ENCODE measurements at places on chromosomes 1 and 21.

DNA sequence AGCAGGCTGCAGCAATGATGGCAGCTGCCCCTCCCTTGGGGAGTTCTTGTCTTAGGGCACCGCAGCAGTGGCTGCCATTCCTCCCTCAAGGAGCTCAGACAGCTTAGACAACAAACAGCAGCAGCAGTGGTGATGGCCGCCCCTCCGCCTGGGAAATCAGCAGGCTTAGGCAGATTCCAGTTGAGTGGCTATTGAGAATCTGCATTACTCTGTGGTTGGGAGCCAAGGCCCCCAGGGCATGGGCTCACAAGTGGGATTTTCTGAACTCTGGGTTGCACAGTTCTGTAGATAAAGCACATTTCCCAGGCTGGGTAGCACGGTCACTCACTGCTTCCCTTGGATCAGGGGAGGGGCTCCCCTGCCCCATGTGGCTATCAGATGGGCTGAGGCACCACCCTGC lies 1280.7 kb upstream of the TMPRSS15 start:
- no peaks in the 10 kb centered on the region for H3K4me1 ChIP-seq
- no peaks in the 10 kb centered on the region for H3K36me3 ChIP-seq
- no peak for DNase-seq
- no peak overlapping the region for H3K4me3 ChIP-seq

- H3K27ac ChIP-seq = no peak overlapping the region
- H3K4me3 ChIP-seq = no peak overlapping the region
- H3K36me3 ChIP-seq = peaks cover 30% of the 10 kb centered on the region
- H3K4me1 ChIP-seq = peaks cover 27% of the 10 kb centered on the region
Observed at GRCh38 chr1:160855181-160855981, 7.3 kb downstream of the CD244 start.

DNA sequence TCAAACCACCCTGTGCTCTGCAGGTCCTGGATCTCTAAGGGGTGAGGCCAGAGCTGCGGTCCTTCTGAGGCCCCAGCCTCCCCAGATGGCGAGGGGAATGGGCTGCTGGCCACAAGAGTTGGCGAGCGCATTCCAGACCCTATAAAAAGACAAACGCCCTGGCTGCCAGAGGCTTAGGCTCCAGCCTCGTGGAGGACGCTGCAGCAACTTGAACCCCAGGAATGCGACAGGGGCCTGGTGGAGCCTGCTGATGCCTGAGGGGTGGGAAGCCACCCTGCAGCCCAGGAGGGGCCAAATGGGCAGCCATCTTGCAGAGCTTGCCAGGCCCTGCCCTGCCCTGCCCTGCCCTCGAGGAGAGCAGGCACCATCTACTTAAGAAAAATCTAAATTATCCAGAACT lies 8.6 kb downstream of the CACNA1S start:
- no peak for DNase-seq
- H3K4me3 ChIP-seq = no peak overlapping the region
- H3K27me3 ChIP-seq = no peaks in the 10 kb centered on the region
- no peaks in the 10 kb centered on the region for H3K4me1 ChIP-seq

- no peaks in the 10 kb centered on the region for H3K27me3 ChIP-seq
- H3K4me1 ChIP-seq = peaks cover 2% of the 10 kb centered on the region
Observed at GRCh38 chr1:87346130-87346814, 17.6 kb downstream of the LMO4 start.

- H3K27me3 ChIP-seq = no peaks in the 10 kb centered on the region
- H3K36me3 ChIP-seq = no peaks in the 10 kb centered on the region
- no peak overlapping the region for H3K4me3 ChIP-seq
Observed at GRCh38 chr1:208088319-208088718, 155.9 kb downstream of the PLXNA2 start.

- no peak overlapping the region for H3K4me3 ChIP-seq
- peaks cover 24% of the 10 kb centered on the region for H3K36me3 ChIP-seq
- H3K4me1 ChIP-seq = peaks cover 11% of the 10 kb centered on the region
- no peaks in the 10 kb centered on the region for H3K27me3 ChIP-seq
- no peak for DNase-seq
- no peak overlapping the region for H3K27ac ChIP-seq
Observed at GRCh38 chr1:211781260-211781659, 49.3 kb downstream of the LPGAT1 start.

DNA sequence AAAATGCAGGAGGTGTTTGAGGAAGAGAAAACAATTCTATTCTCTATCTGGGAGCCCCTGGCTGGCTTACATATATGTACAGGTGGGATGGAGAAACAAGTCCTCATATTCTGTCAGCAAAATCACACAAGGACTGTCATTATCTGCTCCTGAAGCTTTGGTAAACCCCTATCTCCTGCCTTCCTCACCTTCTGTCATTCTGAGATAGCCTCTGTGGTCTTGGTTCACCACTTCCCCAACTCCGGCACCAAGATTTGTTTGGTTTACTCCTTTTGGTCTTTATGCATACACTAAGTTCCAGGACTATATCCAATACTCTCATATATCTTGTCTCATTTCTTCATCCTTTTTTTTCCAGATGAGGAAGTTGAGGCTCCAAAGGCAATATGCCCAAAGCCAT lies 551.1 kb downstream of the PLPP3 start:
- H3K27me3 ChIP-seq = no peaks in the 10 kb centered on the region
- H3K36me3 ChIP-seq = no peaks in the 10 kb centered on the region

All from activated CD8-positive, alpha-beta T cell treated with anti-CD3 and anti-CD28 coated beads, Interleukin-2, amount 10 ng/mL, durations not matched to agents 7 days and 5 days (primary cell).